ENCODE measurements at places on chromosomes 6 and 20. TPM values are rescaled to one million over a fixed set of nuclear protein-coding genes. Genes with fewer than 3 reads are reported as not detected.

YTHDF1 gene
- 59.1 TPM for total RNA-seq

SPTLC3 gene
- 18.5 TPM for total RNA-seq

C2 gene
- 0.22 TPM for total RNA-seq

COMMD7 gene
- 18.8 TPM for total RNA-seq

MYLK2 gene
- not detected for total RNA-seq

TNFRSF21 gene
- 15.7 TPM for total RNA-seq

SYTL3 gene
- 13.2 TPM for total RNA-seq

All from placental epithelial cell (primary cell).